ENCODE measurements at places on chromosomes 1 and 21.
A peak's percentile ranks its signal among the peaks of the same experiment; 100 is the strongest.

DNA sequence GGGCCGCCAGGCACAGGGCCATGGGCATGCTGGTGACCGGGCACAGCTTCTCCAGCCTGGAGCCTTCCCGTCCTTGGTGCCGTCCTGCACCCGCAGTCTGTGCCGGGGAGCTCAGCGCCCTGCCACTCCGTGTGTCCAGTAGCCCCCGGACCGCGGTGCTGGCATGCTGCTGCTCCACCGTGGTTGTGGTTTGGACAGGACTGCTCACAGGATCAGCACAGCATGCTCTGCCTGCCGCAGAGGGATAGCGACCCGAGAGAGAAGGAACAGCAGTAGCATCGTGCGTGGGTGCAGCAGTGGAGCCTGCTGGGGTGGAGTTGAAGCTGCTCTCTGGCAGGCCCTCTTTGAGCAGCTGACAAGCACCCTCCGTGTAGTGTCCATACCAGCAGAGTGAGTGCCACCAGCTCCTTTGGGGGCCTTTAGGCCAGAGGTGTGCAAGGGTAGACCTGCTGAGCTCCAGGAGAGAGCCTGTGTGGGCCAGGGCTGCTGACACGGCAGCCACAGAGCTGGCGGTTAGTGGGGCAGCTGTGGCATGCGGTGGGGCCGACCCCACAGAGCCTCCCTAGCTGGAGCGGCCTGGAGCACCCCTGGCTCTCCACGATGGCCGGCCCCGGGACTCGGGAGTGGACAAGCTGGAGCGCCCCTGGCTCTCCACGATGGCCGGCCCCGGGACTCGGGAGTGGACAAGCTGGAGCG, 6.4 kb upstream of the PCBP3 start:
- DNase-seq: no peak

DNA sequence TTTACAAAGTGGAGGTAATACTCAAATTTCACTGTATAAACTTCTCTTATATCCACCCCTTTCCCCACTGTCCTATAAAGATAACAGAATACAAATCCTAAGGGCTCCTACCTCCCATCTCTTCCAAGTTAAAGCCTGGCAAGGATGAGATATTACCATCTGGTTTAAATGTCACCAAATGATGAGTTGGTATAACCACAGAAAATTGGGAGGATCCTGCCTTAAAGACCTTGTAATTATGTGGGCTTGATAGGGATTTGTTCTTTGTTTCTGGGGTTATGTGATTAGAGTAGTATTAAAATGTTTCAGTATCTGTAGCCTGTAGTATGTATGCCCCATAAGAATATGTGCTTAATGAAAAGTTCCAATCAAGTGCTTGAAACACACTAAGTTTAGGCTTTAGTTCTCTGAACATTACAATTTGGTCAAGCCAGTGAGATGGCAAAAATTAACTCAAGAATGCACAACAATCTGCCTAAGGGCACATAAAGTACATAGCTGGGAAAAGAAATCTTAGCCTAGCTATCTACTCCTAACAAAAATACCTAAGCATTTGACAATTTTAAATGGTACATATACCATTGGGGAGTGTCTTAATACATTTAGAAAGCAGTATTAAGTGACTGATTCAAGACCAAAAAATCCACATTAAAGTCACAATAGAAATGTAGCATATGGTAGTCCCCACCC, 14.0 kb downstream of the KDM5B start:
- no peak for DNase-seq

DNA sequence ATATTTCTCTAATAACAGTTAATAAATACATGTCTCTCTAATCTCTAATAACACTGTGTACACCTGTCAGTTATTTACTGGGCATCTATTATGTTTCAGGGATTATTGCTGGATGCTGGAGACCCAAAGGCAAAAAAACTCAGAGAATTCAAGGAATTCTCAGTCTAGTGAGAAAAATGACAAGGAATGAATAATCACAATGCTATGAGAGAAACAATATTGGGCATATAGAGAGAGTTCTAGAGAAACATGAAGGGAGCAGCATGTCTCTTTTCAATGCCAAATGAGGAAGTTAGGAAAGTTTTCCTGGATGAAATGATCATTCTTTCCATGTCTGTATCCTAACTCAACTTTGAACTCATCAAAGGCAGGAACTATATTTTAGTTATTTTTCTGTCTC, 82.8 kb downstream of the TNFSF18 start:
- no peak for DNase-seq

DNA sequence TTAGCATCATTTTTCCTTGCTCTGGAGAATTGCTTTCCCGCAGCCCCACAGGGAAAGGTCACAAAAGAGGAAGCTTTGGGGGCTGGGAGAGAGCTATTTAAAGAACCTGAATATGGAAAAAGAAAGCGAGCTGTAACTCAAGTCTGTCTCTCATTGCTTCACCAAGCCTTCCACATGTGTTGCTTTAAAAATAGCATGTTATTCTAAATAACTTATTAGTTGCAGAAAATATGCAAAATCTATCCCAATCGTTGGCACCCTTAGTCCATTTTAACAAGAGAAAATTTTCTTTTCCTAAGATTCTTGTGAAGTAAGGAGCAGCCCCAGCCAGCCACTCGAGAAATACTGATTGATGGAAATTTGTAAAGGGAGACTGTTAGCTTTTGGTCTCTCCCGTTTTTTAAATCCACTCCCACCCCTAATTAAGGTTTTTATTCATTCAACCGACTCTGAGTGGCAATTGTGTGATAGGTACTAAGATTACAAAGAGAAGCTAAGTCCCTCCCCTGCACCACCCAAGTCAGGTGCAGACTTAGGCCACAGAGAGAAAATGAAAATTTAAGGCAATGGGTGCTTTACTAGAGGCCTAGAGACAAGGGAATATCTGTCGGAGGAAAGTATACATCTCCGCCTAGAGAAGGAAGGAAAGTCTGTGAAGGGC, 802 bp downstream of the CYP4X1 start:
- no peak for DNase-seq

- no peak for DNase-seq
These were observed 28.7 kb upstream of the SLC45A3 start for GRCh38 chr1:205709059-205709398.

DNA sequence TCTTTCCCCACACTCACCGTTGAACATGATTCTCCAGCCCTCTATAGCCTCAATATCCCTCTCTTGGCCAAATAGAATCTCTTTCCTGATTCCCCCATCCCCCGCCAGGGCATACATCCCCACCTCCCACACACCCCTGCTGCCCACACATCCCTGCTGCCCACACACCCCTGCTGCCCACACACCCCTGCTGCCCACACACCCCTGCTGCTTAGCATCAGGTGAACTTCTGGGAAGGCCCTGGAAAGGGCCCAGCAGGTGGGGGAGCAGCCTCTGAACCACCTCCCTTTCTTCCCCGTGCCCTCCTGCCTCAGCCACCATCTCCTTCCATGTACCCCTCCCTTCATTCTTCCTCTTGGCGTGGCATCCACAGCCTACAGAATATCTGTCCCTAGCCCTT, 15.9 kb upstream of the IFNLR1 start:
- DNase-seq: no peak

- DNase-seq: no peak
These were observed 72.5 kb downstream of the SYDE2 start for GRCh38 chr1:85128316-85128715.

DNA sequence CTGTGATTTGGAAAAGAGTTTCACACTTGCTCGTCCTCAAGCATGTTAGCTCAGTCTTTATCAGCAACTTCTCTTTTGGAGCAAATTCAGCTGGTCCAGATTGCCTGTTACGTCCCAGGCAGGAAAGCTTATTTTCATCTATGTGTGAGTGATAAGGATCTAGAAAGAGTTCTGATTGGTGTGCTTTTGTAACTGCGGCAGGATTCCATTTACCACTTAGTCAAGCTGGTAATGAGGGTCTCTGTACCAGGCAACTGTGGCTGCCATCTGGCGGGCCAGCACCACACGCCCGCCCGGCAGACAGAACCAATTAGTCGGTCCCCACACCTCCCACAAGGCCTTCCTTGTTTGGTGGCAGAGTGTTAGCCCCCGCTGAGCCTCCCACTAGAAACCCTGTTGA, 21.0 kb downstream of the C1orf87 start:
- no peak for DNase-seq

DNA sequence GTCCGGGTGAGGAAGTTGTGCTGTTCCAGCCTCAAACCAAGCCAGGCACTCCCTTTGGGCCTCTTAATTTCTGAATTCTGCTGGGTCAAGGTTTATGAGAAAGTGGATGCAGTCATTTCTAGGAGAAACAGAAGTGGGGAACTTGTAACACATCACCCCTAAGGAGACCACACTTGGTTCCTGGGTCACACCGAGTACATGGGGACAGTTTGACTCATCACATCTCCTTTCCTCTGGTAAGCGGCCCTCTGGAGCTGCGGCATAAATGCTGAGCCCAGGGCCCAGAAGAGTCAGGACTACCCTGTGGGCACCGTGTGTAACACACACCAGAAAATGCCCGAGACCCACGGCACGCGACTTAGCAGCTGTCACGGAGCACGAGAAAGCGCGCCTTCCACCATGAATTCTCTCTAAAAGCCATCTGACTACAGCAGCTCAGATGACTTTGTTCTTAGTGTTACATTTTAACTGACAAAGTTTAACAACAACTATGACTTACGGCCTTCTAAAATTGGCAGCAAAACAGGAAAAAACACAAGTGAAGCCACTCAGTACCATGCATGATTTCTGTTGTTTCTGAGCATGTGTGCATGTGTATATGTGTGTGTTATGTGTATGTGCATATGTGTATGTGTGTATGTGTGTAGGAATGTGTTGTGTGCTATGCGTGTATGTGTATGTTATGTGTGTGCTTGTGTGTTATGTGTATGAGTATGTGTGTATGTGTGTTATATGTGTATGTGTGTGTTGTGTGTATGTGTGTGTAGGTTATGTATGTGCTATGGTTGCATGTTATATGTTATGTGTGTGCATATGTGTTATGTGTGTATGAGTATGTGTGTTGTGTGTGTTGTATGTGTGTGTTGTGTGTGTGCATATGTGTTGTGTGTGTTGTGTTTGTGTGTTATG, 50.8 kb downstream of the TOMM20 start:
- no peak for DNase-seq

- DNase-seq: no peak
These were observed 33.6 kb downstream of the USP25 start for GRCh38 chr21:15763359-15763758.

GRCh38 chr1:230105754-230106625, 39.0 kb downstream of the GALNT2 start:
- DNase-seq: no peak

DNA sequence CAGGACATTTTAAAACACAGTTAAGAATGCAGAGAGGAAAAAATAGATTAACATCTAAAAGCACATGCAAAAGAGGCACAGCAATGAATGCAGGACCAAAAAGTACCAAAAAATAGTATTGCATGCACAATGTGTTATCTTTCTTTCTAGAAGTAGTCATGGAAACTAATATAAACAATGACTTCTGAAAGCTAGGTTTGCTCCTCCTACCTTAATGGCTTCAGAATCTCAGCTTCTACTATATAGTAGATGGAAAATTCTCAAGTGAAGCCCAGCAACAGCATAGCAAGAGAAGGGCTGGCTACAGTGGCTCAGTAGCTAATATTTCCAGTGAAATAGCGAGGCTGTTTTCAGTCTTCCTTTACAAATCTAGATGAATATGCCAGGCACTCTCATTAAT, 125.1 kb downstream of the CRB1 start:
- no peak for DNase-seq

DNA sequence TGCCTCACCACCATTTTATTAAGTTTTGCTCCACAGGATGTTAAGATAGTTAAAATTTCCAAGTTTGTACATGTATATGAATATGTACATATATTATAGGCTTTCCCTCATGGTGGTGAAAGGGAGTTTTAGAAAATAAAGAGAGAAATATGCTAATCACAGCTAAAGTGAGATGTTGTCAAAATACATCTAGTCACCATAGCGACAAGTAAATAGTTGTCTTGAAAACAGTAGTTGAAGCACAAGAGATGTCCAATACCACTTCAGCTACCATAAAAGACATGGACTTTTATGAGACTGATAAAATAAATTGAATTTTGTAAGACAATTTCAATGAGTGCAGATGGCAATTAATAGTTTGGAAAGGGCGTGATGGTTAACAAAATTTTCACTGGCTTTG, 1600.0 kb downstream of the BRINP3 start:
- no peak for DNase-seq

- DNase-seq: no peak
These were observed 598.2 kb downstream of the PLPP3 start for GRCh38 chr1:55981010-55981650.

DNA sequence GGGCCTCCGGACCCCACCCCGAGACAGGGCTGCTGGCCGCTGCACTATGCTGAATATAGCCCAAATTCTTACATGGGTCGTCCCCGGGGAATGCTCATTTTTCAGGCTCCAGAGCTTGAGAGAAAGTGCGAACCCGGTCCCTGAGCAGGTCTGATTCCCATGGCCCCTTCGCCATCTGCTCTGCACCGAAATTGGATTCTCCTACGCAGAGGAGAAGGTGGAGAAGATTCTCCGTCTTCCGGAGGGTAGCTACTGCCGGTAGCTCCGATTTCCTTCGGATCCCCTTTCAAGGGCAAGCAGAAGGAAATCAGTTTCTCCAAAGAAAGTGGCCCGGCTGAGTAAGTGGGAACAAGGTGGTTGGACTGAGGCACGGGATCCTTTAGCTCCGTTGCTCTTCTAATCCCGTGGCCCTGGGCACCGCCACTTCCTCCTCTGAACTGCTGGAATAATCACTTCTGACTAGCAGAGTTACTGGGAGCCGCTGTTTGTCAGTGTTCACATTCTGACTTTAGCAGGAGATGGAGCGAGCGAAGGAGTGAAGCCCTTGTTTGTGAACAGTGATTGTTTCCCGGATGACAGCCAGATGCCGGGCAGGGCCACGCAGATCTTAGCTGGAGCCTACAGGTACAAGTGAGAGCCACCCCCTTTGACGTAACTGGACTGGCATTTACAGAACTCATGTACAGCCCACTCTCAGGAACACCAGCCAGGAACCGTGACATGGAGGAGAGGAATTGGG, 1.1 kb upstream of the ZNF496 start:
- DNase-seq: no peak

DNA sequence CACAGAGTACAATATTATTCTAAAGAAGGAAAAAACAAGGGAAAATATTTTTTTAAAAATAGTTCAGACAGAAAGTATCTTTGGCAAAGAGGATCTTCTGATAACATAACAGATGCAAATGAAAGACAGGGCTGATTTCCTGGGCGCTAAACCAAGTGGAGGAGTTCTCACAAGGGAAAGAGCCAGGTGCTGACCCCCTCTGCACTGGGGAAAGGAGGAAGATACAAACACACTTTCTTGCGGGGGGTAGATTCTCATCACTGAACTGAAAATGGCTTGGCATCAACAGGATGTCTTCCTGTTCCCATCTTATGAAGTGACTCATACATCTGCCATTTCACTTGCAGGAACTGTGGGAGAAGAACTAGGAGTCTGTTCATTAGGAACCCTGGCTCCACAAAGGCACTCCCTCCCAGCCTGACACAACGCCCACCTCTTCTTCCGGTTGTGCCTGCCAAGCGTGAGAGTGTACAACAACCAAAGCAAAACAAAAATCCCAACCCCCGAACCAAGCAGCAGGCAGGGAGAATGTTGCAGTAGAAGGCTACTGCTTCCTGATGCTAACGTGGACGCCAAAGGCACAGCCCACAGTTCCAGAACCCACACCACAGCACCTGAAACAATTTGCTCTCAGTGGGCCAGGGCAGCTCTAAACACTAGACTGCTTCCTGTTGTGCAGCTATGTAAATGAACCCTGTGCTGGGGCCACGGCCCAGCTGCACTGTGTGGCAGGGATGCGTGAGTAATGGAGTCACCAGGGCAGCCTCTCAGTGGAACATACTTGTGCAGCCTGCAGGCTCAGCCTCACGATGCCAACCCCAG, 51.0 kb downstream of the GADD45A start:
- DNase-seq: peak; percentile 7

- no peak for DNase-seq
These were observed 59.4 kb downstream of the SYT6 start for GRCh38 chr1:114094363-114094634.

Measured in activated CD4-positive, CD25-positive, alpha-beta regulatory T cell (primary cell).